ENCODE measurements at places on chromosomes 2 and 18. TPM values are rescaled to one million over a fixed set of nuclear protein-coding genes. Genes with fewer than 3 reads are reported as not detected.

Gene GALNT5
- 30.1 TPM for total RNA-seq

Gene SERPINB4
- 63.5 TPM for total RNA-seq

Gene ASPRV1
- 0.34 TPM for total RNA-seq

Gene NEDD4L
- 58.2 TPM for total RNA-seq

Gene NT5C1B
- not detected for total RNA-seq

Gene TMEM178A
- total RNA-seq = 0.28 TPM

Gene CHRND
- total RNA-seq = not detected

Gene KIF1A
- total RNA-seq = not detected

Gene CD207
- not detected for total RNA-seq

Gene KCNE4
- total RNA-seq = 0.14 TPM

Gene PID1
- total RNA-seq = 3.3 TPM

Gene VSNL1
- total RNA-seq = 2.1 TPM

Gene EPAS1
- 223 TPM for total RNA-seq

Gene MALL
- 38.3 TPM for total RNA-seq

Gene MOB1A
- 98.9 TPM for total RNA-seq

Gene NDC80
- total RNA-seq = 0.34 TPM

Gene ALPG
- total RNA-seq = not detected

Gene LRRTM4
- not detected for total RNA-seq

Data from nasal cavity respiratory epithelium epithelial cell of viscerocranial mucosa (primary cell).